GM12892 (cell line): ENCODE measurements at places on chromosomes 12 and 14.

DNA sequence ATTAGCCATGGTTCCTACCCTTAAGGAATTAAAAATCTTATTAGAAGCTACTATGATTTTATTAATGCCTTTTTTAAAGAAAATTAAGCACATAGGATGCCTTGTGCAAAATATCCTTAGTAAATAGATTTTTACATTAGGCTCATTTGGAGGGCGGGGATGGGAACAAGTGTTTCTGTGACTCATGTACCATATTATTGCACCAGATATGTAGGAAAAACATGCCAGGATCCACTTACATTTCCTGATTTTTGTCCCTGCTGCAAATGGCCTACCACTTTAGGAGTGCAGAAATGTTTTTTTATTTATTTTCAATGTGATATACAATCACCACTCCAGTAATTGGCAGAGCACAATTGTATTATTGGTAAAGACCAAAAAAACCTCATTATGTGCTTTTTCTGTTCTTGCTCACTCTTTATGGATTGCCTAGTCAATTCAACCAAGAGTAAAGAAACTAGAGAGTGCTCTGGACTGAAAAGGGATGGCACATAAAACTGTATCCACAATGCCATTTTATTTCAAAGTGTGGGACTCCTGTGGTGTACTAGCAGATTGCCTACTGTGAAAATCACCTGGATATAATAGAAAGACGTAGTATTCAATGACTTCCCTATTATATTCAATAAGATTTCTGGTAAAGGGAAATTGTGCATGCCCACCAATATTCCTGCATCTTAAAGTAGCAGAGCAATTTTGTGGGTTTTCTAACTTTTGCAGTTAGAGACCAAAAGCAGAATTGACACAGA is 86.9 kb downstream of the ANO6 start:
- DNase-seq = no peak

DNA sequence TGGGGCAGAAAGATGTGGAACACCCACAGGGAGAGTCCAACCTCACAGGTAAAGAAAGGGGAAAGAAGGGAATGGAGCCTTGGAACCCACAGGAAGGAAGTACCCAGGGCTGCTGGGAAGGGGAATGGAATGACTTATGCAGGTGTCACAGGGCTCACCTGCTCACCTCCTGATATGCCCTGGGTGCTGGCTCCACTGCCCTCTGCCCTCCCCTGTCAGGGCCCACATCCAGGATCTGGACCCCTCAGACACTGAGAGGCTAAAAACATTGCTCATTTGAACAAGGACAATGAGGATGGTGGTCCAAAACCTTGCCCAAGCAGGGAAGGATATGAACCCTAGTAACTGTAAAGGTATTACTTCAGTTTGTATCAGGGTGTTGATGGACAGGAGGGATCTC is 19.3 kb downstream of the ZBTB39 start:
- no peak for DNase-seq

- no peak for DNase-seq
These were observed 10.1 kb upstream of the FBXO33 start for GRCh38 chr14:39442293-39442692.

- DNase-seq = no peak
These were observed 44.9 kb downstream of the SYNE2 start for GRCh38 chr14:63897721-63898163.

DNA sequence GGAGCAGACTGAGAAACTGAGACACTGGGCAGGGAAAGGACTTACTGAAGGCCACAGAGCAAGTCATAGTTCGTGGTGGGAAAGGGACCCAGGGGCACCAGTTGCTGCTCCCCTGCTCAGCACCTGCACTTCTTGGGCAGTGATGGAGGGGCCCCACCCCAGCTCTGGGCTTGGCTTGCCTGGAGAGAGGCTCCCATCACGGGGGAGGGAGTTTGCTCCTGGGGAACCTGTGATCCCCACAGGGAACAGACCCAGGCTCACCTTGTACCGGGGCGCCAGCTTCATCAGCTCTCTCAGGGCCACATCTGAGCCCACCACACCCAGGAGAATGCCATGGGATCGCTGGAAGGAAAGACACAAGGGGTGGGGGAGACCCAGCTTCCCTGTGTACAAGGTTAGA is 39.8 kb downstream of the CACNA2D4 start:
- DNase-seq = no peak

GRCh38 chr12:101823891-101824290 is 6.9 kb downstream of the GNPTAB start:
- peak; percentile 33 for DNase-seq

DNA sequence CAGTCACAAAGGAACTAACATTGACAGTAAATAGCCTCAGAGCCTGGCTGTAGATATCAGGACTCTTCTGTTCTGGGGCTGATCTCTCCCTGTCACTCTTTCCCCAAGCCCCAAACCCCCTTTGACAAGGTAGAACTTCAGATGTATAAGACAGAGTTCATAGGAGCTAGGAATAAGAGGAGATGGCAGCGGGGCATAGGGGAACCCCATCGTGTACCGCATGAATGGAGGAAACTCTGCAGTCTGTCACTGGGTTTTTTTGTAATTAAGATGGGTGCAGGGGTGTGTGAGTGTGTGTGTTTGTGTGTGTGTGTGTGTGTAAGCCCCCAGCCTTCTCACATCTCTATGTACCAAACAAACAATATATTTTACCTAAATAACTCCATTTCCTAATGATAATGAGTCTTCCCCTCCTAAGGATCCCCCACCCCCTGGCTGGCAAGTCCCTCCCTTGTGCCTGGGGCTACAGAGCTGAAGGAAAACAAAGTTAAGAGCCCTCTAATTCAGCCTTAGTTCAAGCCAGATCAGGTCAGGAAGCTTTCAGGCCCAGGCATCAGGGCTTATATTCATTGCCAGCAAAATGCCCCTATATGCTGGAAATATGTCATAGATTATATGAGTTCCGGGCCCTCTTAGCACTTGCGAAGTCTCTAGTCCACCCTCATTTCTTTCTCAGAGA is 9.1 kb upstream of the HOXC4 start:
- no peak for DNase-seq

- no peak for DNase-seq
These were observed 7.4 kb upstream of the GABARAPL1 start for GRCh38 chr12:10205220-10205807.

GRCh38 chr14:72847721-72848120 is 46.2 kb downstream of the DPF3 start:
- no peak for DNase-seq

DNA sequence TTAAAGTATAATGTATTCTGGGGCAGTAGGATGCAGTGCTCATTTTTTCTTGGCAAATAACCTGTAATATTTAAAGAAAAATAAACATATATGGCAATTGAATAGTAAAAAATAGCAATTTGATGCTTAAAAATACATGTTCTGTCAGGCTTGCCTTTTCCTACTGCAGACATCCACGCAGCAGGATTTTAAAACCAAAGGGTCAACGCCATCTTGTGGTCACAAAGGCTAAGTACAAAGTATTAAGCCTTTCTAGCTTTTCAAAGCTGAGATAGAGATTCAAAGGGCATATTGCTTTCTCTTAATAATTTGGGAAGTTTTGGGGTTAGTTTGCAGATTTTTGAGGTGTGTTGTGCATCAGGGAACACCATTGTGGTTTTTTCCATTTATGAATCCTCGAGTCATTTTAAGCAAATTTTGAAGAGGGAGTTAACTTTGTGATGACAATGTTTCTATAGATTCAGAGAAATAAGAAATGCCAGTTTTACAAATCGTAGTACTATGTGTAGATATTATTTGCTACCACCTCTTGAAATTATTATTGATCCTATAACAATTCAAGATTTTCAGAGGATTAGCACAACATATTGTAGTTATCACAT is 4.7 kb upstream of the CCER1 start:
- DNase-seq = no peak

DNA sequence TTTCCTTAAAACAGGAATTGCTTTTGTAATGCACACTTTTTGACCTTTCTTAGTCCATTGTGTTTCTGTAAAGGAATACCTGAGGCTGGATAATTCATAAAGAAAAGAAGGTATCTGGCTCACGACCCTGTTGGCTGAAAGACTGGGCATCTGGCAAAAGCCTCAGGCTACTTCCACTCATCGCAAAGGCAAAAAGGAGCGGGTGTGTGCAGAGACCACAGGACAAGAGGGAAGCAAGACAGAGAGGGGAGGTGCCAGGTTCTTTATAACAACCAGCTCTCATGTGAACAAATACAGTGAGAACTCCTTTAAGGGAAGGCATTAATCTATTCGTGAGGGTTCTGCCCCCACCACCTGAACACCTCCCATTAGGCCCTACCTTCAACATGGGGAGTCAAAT is 182.1 kb downstream of the C12orf50 start:
- no peak for DNase-seq
